ENCODE measurements at places on chromosomes 11 and 22.

DNA sequence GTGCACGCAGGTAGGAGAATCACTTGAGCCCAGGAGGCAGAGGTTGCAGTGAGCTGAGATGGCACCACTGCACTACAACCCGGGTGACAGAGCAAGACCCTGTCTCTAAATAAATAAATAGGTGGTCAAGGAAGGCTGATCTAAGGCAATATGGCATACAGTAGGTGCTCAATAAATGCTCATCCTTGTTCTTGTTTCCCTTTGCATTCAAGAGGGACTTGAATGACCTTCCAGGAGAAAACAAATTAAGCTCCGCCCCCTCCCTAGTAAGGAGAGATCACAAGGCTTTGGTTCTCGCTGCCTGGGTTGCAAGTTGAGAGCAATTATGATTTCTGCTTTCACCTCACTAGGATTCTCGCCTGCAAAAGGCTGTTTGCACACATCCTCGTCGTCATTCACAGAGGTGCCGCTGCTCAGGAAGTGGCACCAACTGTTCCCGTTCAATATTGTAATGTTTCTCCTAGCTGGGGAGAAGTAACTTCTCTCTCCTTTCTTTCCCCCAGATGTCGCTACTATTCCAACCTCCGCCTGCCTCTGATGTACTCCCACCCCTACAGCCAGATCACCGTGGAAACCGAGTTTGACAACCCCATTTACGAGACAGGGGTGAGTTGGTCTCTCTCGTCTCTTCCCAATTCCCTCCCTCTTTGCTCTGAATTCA lies 51.8 kb upstream of the ASPHD2 start:
- no peak for DNase-seq

DNA sequence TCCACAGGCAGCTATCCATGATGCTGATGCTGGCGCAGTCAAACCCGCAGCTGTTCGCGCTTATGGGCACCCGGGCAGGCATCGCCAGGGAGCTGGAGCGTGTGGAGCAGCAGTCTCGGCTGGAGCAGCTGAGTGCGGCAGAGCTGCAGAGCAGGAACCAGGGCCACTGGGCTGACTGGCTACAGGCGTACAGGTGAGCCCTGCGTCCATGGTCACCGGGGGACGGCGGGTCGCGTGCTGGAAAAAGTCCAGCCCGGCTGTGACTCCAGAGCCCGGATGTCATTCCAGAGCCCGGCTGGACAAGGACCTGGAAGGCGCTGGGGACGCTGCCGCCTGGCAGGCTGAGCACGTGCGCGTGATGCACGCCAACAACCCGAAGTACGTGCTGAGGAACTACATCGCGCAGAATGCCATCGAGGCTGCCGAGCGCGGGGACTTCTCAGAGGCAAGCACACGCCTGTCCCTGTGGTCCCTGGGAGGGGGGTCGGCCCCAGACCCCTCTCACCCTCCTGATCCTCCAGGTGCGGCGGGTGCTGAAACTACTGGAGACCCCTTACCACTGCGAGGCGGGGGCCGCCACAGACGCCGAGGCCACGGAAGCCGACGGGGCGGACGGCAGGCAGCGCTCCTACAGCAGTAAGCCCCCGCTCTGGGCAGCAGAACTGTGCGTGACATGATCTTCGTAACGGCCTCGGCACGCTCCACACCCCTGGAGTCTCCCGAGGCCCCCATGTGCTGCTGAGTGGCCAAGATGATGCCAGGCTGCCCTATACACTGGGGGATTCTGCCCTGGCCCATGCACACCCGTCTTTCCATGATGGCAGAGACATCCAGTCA lies 16.1 kb downstream of the SELENOO start:
- no peak for DNase-seq

DNA sequence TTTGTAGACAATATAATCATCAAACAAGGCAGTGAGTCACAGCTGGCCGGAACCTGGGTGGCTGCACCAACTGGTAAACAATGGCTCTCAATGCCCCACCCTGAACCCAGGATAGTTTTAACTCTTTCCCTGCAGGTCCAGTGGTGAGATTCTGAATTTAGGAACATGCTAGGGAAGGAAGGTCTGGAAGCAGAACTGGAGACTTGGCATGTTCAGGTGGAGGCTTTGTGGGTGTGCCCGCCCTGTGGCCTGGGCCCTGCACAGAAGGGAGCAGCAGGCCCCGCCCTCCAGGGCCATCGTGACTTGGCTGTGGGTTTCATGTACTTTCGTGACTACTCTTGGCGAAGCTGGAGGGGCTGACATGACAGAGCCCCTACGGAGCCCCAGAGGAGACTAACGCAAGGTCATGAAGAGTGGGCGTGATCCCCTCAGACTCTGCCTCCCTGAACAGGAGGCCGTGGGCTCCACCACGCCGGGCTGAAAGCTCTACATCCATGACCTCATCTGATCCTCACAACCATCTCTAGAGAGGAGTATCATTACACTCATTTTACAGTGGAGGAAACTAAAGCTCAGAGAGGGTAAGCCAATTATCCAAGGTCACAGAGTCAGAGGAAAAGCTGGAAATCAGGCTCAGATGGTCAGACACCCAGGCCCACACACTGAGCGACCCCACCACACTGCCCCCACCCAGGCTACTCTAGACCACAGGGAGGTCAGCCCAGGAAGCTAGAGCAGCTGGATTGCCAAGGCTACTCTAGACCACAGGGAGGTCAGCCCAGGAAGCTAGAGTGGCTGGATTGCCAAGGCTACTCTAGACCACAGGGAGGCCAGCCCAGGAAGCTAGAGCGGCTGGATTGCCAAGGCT lies 27.3 kb downstream of the MAFF start:
- no peak for DNase-seq

- peak; percentile 35 for DNase-seq
These were observed 529.5 kb downstream of the SOX6 start for GRCh38 chr11:15826826-15827225.

GRCh38 chr22:35569916-35570315 lies 29.3 kb downstream of the RASD2 start:
- no peak for DNase-seq

DNA sequence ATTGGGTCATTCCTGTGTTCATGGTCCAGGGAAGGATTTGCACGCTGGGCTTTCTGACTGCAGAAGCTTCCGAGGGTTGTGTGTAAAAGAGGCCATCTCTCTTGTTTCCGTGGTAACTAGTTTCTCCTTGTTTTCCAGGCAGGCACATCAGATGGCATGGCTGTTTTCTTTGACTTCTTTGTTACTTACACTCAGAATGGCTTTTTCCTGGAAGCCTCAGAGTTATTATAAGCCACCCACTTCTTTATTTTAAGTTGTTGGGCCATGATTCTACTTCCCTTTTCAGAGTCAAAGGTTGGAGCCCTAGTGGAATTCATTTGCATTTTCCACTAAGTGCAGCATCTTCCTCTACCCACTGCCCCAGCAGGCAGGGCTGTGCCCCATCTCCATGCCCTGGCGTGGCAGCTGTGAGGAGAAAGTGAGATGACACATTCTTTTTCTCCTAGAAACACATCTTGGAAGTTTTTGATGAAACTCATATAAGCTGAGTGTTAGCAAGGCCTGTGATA lies 94.9 kb downstream of the PRR5L start:
- DNase-seq, result peak; percentile 68

All from activated CD4-positive, alpha-beta memory T cell treated with anti-CD3 and anti-CD28 coated beads for 36 hours (primary cell).